Activated B cell treated with CpG ODN at 0.5 μM for 24 hours (primary cell): ENCODE measurements at places on chromosomes 4 and X.

DNA sequence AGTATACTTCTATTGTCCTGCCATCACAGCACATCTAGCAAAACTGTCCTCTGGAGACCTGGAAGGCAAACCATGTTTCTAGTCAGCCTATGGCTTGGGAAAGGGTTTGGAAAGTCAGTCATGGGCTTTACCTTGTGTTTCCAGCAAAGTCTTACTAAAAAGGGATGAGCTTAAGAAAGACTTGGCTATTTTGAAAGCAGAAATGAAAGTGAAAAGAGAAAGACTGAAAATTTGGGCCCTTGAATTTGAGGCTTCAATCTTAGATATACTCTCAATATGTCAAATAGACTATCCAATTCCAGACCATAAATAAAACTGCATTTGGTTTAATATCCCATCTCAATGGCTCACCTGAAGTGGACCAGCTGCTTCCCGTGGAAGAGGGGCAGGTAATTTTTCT, 127.9 kb downstream of the ZNF330 start:
- no peak for DNase-seq

GRCh38 chrX:110163488-110163887, 154.4 kb downstream of the AMMECR1 start:
- DNase-seq, result no peak

DNA sequence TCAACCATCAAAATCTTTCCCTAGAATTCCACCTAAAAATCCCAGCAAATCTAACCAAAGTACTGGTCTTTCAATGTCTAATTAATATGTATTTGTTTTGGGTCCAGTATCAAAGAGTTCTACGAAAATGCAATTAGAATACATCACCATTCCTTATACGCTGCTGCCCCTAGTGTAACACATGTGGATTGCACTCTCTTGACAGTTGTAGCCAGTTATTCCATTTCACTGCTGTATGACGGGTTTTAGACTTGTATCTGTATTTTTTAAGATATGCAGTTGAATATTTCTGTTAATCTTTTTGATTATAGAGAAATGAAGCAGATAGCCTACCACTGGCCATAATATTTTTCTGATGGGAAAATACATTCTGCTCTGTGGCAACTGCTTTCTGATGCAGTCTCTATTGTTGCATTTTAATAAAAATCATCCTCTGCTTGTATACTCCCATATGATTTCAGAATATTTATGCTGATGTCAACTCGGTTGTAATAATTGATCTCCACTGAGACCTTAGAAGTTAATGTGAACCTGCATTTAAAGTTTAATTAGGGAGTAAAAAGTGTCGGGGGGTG, 17.1 kb upstream of the PAGE2B start:
- DNase-seq, result no peak

DNA sequence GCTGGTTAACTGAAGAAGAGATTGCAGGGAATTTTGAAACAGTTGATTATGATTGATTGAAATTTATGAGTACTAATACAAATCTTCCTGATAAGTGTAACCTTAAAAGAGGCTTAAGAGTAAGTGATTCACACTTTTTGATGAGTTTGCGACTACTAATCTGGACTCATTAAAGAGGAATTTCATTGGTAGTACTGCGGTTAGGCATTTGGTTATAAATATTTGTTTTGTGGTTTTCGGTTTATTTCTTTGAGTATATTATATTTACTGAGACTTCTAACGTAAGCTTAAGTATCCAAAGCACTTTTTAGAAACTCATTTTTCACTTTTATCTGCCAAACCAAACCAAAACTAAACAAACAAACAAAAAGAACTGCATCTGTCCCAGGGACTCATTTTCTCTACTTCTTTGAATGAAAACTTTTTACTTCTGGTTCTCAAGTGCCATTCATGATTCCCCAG, 20.7 kb downstream of the SLIT2 start:
- DNase-seq, result no peak

DNA sequence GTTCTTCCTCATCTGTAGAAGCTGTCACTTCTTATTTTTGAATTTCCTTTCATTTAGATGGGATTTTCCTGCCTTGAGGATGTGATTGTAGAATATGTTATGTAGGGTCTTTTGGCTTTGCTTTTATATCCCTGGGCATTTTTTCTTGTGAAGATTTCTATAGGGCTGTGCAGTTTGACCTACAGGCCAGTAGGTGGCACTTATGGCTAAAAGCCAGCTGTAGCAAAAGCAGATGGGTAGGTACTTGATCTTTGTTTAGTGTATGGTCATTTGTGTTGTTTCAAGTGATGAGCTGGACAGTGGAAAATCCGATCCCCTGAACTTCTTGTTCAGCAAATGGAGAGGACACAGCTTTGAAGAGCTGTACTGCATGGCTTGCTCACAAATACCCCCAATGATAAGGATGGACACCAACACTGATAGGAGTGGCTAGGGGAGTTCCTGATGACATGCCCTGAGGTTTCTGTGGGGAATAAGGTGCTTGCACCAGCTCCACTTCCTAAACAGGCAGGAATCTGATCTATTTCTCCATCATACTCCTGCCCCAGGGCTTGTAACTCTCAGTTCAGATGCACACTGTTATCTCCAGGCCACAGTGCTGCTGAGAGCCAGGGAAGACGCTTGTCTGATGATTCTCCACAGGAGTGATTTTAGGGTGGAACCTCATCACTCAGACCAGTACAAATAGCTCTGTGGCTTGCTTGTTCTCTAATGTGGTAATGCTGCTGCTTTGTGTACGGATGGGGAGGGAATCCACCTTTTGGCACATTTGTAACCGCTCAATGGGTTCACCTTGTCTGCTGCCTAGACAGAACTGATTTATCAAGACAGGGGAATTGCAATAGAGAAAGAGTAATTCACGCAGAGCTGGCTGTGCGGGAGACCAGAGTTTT, 417.1 kb upstream of the MAGEB16 start:
- DNase-seq, result no peak
